Spinal cord (tissue), 10 donors: ENCODE measurements at places on chromosomes 4 and X. TPM values are rescaled to one million over a fixed set of nuclear protein-coding genes. Genes with fewer than 3 reads are reported as not detected.

The ZNF827 gene
- total RNA-seq = 22.3 TPM

The NHSL2 gene
- 19.2 TPM for total RNA-seq

The ZNF157 gene
- total RNA-seq = 1.5 TPM

The SERPINA7 gene
- not detected for total RNA-seq

The DCAF4L1 gene
- total RNA-seq = 0.11 TPM

The ADH1B gene
- 8.4 TPM for total RNA-seq

The PHOX2B gene
- 0.11 TPM for total RNA-seq

GRCh38 chrX:44061968-44062614 is 88.9 kb upstream of the NDP start:
- no peak for DNase-seq

- DNase-seq = no peak
Observed at GRCh38 chrX:372856-373640, 13.7 kb downstream of the PPP2R3B start.

DNA sequence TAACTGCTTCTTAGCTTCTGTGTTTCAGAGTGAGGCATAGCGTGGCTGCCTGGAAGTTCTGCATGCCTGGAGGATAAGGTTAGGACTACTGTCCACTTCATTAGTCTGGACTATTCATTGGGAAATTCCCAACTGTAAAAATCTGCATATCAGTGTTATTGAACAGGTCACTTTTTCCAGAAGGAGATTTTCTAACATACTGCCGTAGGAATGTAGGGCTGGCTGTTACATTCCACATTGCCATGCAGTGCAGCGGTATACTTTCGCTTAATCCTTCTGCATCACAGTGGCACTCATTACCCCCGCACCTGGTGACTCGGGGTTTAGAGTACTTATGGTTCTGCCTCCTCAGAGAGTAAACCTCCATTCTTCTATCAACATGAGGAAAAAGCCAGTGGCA is 104.6 kb downstream of the NPFFR2 start:
- no peak for DNase-seq

DNA sequence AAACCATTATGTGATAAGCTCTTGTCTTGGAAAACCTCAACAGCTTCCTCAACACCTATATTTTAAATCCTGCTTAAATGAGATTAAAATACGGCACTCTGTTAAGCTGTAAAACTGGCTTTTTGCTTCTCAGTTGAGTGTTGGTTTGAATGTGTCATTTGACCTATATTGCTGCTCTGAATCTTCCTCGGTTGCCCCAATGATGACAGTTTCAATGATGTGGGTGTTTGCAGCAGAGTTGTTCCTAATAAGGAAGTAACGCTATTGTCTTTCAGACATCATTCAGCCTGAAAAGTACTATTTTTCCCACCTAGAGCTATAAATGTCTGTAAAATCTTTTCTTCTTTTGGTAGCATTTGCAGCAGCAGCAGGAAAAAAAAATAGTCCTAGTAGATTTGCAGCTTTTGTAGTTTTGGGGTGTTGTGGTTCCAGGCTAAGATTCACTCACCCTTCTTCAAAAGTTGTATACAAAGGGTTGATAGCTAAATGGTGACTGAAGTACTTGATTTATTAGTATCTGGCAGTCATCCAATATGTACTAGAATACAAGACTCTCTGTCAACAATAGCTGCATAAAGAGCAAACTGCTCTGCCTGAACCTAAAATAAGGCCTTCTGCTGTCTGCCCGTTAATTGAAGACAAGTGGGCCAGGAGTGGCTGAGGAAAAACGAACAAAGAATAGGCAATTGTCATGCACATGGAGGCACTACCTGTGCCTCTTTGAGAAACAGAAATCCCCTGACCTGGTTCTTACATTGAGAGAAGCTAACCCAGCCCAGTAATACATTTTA is 333.1 kb downstream of the IL1RAPL1 start:
- no peak for DNase-seq

GRCh38 chrX:81168391-81168790 is 33.3 kb downstream of the HMGN5 start:
- no peak for DNase-seq

DNA sequence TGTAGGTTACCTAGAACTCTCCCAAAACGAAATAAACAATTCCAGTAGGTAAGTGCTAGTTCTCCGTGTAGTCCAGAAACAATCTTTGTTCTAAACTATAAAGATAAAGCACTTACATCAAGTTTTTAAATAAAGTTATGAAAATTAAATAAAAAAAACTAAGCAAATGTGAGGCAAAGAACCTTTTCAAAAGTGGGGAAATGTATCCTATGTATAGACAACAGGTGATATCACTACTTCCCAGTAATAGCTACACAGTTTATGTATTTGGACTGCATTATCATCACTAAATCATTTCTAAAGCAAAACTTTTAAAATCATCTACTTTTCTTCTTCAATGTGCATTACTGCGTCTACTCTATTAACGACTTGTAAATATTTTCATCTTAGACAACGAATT is 2.0 kb downstream of the YTHDC1 start:
- DNase-seq = no peak

GRCh38 chrX:88526385-88526784 is 220.6 kb upstream of the CPXCR1 start:
- no peak for DNase-seq

GRCh38 chr4:161517941-161518340 is 645.9 kb downstream of the FSTL5 start:
- DNase-seq = no peak

DNA sequence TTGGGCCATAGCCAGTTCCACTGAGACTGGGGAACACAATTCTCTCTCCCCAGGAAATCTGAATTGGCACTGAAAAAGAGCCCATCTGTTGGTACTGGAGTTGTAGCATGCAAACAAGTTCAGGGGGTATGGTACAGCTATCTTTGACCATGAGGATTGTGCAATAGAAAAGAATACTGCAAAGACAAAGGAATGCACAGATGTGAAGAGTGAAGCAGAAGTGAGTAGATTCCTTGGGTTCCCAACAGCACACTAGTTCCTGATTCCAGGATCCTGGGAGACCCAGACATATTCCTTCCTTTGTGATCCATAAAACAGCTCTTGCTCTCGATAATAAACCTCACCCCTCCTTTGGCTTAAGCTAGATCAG is 43.3 kb upstream of the CTAG2 start:
- DNase-seq = no peak

DNA sequence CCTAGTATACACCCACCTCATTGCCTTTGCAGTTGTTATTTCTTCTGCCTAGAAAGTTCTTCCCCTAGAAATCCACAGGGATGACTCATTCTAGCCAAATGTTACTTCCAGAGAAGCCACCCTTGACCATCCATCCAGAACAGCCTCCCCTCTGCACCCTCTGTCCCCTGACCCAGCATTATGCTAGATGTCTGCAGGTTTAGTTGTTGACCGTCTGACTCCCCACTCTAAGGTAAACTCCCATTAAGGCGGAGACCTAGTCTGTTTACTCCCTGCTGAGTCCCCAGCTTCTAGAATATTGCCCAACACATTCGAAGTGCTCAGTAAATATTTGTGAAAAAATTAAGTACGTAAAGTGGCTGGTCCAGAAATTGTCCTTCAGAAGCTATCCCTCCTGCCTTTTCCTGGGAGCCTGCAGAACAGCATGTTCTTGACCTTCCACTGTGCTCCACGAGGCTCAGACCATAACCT is 11.0 kb downstream of the SRD5A3 start:
- no peak for DNase-seq

DNA sequence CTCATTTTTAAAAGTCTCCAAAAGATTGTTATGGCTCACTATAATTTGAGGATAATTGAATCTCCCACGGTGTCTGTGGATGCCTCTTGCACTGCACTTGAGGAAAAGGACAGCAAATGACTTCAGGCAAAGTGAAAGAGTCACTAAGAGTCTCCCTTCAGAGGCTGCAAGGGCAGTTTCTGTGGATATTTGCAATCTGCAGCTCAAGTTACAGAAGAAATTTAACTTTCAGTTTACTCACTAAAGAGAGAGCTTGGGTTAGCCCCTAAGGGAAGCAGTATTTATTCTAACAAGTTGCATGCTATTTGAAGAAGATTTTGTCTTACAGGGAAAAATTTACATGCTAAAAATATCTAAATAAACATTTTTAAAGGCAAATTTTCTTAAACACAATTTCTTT is 912.0 kb upstream of the TENM3 start:
- no peak for DNase-seq

DNA sequence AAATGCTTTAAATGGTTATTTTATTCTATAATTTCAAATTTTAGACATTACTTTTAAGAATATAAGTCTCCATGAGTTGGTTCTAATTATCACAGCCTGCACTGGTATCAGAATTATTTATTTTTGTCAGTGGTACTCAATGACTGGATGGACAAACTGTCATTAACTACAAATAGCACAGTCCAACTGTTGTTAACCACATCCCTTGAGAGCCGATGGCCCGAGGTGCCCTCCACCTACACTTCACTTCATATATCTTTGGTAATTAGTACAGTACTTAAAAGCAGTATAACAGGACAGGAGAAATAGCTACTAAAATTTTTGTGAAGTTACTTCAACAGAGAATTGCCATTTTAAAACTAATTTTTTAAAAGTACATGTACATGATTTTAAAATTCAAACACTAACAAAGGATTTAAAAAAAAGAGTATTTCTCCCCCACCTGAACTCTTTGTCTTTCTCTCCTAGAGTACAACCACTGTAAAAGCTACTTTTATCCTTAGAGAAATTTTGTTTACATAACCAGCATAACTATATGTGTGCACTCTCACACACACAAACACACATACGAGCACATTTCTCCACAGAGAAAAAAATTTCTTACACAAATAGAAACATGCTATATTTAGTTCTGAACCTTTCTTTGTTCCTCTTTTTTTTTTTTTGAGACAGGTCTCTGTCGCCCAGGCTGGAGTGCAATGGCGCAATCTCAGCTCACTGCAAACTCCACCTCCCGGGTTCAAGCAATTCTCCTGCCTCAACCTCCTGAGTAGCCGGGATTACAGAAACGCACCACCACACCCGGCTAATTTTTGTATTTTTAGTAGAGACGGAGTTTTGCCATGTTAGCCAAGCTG is 6.5 kb downstream of the TIFA start:
- DNase-seq = no peak

DNA sequence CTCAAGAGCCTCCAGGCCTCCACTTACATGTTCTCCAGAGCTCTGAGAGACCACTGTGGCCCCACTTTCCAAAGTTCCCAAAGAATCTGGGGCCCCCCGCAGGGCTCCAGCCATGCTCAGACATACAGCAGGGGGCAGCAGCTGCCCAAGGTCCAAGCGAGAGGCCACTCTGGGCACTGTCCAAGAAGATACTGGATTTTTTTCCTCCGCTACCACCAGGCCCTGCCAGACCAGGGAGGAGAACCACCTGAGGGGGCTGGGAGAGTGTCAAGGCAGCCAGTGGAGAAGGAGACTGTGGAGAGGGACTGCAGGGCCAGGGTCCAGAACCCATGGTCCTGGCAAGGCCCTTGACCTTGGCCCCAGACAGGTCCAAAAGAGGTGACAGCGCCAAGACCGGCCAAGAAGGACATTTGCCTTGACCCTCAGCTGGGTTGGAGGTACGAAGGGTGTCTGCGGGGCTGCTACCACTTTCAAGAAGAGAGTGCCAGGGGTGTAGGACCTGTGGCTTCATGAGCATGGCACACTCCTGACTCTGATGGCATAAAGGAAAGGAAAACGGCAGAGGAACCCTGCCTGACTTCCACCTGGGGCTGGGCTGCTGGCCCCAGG is 5.3 kb downstream of the EMD start:
- DNase-seq = no peak

DNA sequence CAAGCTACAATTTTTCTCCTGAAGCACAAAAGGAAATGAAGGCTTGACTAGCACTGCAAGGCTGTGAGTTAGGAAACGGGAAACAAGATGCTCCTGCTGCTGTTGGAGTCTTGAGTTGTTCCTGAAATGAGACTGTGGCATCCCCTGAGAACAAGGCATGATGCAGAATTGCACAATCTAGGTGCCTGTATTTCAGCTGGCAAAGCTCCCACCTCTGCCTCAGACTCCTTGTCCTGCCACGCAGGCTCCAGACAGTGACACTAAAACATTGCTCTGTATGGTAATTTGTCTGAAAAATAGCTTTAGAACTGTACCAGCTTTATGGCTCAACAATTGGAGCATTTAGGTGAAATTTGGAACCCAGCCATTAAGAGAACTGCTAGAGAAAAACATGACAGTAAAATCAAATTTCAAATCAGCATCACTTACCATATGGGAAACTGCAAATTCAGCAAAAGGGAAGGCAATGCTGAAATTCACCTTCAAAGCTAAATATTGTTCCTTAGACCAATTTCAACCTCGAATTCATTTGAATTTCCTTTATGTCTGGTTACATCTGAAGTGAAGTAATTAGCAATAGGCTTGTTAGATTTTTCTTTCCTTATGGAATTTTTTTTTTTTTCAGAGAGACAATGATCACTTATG is 103.4 kb downstream of the MFAP3L start:
- no peak for DNase-seq

GRCh38 chr4:17580969-17581368 is 4.0 kb downstream of the LAP3 start:
- DNase-seq = no peak

DNA sequence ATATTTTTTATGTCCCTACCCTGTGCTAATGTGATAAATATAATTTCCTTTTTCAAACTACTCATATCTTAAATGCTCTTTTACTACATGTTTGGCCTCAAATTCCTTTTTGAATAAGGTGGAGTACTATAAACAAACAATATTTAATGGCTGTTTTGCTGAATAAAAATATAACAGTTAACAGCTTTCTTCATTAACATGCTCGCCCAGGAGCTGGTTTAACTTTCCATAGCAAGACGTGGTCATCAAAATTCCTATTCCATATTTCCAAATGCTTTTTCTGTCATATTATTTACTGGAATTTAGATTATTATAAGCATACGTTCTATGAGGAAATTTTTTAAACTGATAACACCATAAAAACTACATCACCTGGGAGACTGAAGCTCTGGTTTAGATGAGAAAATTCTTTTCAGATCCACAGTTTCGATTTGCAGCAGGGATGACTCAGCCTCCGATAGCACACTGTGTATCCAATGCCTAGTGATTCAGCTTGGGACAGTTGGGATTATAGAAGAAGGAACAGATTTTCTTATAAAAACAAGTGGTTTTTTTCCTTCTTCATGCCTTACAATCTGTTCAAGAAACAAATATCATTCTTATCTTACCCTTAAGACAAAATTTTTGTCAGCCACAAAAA is 129.1 kb downstream of the FBXO8 start:
- DNase-seq = no peak
